ENCODE measurements at places on chromosomes 1 and 21.

GRCh38 chr1:226981386-226981817 lies 41.3 kb downstream of the COQ8A start:
- DNase-seq, result no peak

GRCh38 chr1:197696372-197696771 lies 78.9 kb downstream of the DENND1B start:
- DNase-seq, result no peak

- DNase-seq, result peak; percentile 87
These were observed 28.2 kb downstream of the TCEANC2 start for GRCh38 chr1:54081306-54082270.

DNA sequence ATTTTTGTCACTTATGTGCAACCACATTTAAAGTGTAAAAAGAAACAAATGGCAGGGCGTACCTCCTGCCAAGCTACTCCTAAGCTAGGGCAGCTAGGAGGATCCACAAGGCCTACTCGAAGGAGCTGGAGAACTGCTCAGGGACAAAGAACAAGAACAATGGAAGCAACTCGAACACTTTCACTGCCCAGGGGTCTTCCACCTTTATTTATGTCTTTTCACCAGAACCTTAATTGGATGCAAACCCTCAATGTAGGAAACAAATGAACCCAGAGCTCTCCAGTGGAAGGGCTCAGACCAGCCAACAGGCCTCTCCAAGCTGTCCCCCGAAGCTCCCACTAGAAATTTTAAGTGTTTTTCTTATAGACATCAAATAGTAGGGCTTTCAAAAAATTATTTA lies 39.9 kb downstream of the C1orf198 start:
- DNase-seq, result no peak

GRCh38 chr1:104987210-104987609 lies 1237.5 kb downstream of the AMY1C start:
- no peak for DNase-seq

- no peak for DNase-seq
These were observed 80.7 kb upstream of the TNFSF4 start for GRCh38 chr1:173287785-173288184.

All from HepG2 (cell line).